Activated naive CD4-positive, alpha-beta T cell treated with anti-CD3 and anti-CD28 coated beads, Interleukin-2, amount 50 U/mL, for 72 hours (primary cell): ENCODE measurements at places on chromosomes 7 and 10. TPM values are rescaled to one million over a fixed set of nuclear protein-coding genes. Genes with fewer than 3 reads are reported as not detected.

DNA sequence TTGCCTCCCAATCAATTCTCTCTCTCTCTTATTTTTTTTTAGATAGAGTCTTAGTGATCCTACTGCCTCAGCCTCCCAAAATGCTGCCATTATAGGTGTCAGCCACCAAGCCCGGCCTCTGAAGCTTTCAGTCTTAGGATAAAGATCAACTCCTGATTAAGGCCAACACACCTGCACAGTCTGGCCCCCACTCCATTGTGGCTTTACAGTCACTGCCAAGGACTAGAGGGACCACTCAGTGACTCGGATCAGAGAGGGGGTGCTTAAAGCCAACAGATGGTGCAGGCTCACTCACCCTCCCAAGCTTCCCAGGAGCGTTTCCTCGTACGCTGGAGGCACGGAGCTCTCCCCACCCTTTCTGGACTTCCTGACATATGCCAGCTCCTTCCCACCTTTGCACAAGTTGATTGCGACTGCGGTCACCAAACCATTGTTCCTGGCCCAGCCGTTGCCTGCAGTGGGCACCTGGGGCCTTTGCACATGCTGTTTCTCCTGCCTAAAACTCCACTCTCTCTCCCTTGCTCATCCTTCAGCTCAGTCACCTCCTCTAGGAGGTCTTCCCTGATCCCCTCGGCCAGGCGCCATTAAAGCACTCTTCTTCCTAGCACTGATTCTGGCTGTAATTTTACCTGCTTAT is 1.7 kb upstream of the CDH23 start:
- no peak for DNase-seq

DNA sequence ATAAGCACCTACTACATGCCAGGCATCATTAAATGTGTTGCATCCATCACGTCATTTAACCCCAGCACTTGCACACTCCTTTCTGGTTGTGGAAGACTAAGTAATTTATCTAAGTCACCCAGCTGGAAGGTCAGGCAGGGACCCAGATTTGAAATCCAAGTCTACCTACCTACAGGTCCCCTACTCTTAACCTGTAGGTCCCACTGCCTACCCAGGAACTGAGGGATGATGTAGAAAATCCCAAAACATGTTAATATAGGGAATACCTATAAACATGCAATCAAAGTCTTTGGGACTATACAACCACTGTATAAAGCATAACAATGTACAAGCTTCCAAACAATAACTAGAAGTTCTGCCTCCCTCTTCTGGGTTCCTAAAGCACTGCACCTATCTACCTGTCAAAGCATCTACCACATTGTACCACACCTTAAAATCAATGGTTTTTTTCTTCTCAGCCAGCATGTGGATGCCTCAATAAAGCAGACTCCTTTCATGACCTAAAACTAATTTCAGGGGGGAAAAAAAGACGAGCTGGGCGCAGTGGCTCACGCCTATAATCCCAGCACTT is 5.6 kb downstream of the IL6 start:
- no peak for DNase-seq

CALHM1 gene
- total RNA-seq: not detected

DNA sequence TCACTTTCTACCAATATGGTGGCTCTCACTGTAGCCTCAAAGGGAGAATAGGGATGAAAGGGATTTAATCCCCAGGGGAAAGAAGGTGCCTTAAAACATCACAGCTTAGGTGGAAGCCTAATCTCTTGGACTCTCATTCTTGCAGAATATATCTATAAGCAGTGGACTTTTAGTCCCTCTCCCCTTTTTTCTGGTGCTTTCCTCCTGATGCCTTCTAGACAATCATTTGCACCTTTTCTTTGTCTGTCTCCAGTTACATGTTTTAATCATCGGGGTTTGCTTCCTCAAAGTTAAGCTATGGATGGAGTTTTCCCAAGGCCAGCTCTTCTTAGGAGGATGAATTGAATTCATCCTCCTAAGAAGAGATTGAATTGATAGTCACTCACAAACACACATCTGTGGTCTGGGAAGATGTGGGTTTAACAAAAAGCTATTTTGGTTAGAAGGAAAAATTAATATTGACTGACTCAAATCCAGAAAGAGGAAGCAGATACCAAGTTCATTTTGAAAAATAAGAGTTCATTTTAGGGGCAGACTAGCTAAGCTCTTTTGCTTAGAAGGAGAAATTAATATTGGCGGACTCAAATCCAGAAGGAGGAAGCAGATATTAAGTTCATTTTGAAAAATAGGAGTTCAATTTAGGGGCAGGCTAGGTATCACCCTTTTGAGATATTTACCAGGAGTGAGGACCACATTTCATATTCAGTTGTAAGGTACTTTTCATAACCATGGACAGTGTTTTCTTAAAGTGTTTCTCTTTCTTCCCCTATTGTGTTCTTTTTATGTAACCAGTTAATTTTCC is 35.2 kb upstream of the PLEKHS1 start:
- no peak for DNase-seq

SPDYE11 gene
- not detected for total RNA-seq

C10orf105 gene
- total RNA-seq: 0.68 TPM

MMD2 gene
- not detected for total RNA-seq

ANKRD30A gene
- total RNA-seq: not detected

AKR1C1 gene
- 0.93 TPM for total RNA-seq

DNA sequence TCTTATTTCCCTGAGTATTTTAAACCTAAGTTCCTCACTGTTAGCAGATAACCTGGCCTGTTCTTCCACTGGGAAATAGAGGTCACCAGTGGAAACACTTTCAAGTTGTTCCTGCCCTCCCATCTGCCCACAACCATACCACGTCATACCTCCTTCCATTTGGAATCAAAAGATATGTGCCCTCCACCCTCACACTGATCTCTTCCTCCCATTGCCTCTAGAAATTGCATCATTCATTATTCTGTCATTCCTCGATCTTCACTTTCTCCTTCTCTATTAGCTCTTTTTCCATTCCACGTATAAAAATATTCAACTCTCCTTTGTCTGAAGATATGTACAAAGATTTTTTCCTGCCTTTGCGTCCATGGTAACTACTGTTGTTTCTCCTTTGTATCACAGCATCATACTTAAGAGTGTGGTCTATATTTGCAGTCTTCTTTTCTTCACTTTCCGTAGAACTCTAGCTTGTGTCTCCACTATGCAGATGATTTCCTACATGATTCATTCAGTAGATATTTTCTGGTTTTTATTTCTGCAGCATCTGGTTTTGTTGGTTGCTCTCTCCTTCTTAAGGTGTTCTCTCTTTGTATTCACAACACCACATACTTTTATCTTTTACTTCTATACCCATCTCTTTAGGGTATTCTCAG is 312.3 kb downstream of the REEP3 start:
- DNase-seq: no peak

IFIT3 gene
- 2.6 TPM for total RNA-seq

DNA sequence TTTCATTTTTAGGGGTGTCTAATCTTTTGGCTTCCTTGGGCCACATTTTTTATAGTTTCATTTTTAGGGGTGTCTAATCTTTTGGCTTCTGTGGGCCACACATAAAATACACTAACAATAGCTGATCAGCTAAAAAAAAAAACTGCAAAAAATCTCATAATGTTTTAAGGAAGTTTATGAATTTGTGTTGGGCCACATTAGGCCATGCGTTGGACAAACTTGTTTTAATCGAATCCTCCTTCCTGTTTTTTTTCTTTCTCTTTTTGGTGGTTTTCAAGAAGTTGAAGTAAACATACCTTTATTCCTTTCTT is 37.4 kb downstream of the ZNRF2 start:
- DNase-seq: no peak
